NCI-H226 (cell line): ENCODE measurements at places on chromosomes 6 and 20.

GRCh38 chr20:49938173-49939163, 2.3 kb downstream of the RNF114 start:
- DNase-seq = no peak

- DNase-seq = no peak
Measured at GRCh38 chr6:73528897-73529296, 8.1 kb upstream of the EEF1A1 start.

- DNase-seq = no peak
Measured at GRCh38 chr6:62740596-62740995, 454.6 kb upstream of the KHDRBS2 start.

GRCh38 chr20:11137688-11138087, 463.9 kb upstream of the JAG1 start:
- DNase-seq = no peak
